ENCODE measurements at places on chromosomes 5 and 9.
A peak's percentile ranks its signal among the peaks of the same experiment; 100 is the strongest.

- no peak for DNase-seq
Observed at GRCh38 chr9:78664370-78664769, 367.4 kb downstream of the PSAT1 start.

GRCh38 chr5:63959177-63959982, 2.9 kb downstream of the HTR1A start:
- no peak for DNase-seq

- DNase-seq, result no peak
Observed at GRCh38 chr5:81400375-81400774, 6.4 kb upstream of the ACOT12 start.

- no peak for DNase-seq
Observed at GRCh38 chr9:105355781-105356180, 92.1 kb upstream of the FSD1L start.

- no peak for DNase-seq
Observed at GRCh38 chr5:122187426-122187825, 58.1 kb downstream of the ZNF474 start.

DNA sequence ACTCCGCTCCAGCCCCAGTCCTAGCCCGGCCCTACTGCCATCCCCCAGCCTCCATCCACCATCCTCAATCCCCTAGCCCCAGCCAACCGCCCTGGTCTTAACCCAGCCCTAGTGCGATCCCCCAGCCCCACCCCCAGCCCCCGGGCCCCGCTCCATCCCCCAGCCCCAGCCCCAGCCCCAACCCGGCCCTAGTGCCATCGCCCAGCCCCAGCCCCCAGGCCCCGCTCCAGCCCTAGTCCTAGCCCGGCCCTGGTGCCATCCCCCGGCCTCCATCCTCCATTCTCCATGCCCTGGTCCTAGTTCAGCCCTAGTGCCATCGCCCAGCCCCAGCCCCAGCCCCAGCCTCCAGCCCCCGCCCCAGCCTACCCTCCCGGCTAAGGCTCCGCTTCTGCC, 398 bp downstream of the TOR1A start:
- DNase-seq, result no peak

DNA sequence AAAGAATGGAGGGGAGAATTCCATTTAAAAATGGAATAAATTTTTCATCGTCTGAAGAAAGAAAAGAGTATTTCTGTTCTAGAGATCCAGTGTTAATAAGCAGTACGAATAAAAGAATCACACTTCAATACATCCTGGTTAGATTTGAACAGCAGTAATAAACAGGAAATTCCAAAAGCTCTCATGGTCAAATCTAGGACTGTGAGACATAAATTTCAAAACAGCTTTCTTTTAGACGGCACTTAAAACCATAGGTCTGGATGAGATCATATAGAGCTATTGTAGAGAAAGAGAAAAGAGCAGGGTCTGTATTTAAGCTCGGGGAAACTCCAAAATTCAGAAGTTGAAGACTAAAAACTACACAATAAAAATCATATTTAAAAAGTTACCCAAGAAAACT, 1006.9 kb upstream of the CTNND2 start:
- no peak for DNase-seq

DNA sequence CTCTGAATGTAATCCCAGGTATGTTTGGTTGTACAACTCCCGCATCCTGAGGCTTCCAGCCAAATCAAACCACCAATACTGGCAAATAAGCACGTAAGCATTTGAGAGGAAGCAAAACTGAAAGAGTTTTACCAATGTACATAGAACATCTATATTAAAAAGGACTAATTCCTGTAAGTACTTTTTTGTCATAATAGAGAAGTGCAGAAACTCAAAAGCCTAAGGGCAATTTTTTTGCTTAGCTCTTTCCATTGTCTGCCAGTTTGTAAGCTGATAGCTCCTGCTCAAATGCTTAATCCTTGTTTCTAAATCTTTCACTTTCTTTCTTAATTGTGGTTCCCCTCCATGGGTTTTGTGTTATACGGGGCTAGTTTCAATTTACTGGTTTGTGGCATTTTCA, 1151.8 kb downstream of the CDH12 start:
- DNase-seq, result no peak

DNA sequence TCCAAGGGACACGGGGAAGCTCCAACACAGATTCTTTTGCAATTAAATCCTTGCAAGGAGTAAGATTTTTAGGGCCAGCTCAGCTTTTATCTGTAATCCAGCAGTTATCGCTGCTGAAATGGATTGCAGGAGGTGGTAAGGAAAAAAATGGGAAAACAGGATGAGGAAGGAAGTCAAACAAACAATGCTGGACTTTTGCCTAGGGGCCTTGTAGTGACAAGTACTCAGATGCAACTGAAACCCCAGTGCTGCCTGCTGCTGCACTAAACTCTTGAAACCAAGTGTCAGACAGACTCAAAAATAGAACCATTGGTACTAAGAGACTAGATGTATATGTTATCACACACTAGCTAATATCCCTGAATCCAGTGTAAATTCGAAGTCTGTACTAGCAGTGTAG, 309.2 kb downstream of the CTNND2 start:
- no peak for DNase-seq

GRCh38 chr9:1048811-1049210, 1.3 kb upstream of the DMRT2 start:
- no peak for DNase-seq

GRCh38 chr5:69530561-69531405, 29.2 kb upstream of the GTF2H2C start:
- no peak for DNase-seq

DNA sequence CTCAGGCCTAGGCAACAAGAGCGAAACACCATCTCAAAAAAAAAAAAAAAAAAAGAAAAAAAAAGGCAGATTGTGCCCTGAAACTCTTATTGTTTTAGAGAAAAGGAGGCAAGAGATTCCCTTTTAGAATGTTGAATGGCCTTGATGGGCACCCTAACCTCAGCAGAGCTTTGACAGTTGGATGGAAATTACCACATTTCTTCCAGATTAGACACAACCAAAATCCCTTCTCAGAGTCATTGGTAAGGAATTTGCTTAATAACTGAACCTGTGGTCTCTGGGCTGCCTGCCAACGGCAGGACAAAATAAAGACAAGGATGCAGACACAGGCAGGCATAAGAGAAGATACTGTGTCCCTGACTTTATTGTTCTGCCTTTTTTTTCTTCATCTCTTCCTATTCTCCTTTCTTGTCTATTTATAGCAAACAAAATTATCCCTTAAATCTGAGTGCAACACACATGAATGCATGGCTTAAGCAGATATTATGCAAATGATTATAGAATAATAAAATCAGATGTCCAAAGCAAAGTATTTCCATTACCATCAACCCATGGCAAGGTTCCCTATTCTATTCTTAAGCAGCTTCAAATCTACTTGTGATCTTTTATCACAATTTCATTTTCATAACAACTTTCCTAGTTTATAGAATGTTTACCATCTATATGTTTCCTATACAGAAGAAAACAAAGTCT, 37.3 kb upstream of the TRIO start:
- no peak for DNase-seq

GRCh38 chr5:45252978-45253377, 443.2 kb downstream of the HCN1 start:
- DNase-seq, result no peak

GRCh38 chr9:14062586-14063221, 251.2 kb downstream of the NFIB start:
- peak; percentile 41 for DNase-seq

DNA sequence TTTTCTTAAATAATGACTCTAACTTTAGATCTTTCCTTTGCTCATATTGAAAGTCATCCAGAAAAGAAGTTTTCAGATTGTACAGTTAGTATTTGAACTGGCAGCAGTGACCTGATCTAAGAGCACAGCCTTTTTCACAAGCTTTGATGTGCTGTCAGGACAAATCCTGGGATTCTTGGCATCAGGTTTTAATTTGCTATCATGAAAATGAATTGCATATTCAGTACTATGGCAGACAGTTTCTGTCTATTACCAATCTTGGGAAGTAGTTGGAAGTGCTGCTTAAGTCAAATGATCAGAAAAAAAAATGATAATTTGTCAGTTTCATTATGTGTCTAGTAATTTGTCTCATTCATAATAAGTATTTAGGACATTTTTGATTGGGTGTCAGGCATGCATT, 925.6 kb upstream of the ARRDC3 start:
- no peak for DNase-seq

GRCh38 chr5:80780761-80781285, 126.0 kb upstream of the DHFR start:
- DNase-seq, result no peak

DNA sequence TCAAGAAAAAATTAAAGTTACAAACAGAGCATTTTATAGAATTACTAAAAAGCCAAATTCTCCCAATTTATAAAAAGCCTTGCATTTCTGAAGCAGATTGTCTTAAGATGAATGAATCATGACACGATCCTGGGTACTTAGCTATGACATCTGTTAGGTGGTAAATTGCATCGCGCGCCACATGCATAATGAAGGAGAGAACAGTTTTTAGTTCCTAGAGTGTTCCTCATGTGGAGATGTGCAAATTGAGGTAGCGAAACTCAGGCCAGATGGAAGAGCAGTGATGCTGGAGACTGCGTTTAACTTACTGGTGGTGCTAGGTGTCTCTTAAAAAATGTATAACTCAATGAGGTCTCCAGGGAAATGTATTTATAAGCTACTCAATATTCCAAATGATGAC, 516.1 kb downstream of the EFNA5 start:
- DNase-seq, result no peak

DNA sequence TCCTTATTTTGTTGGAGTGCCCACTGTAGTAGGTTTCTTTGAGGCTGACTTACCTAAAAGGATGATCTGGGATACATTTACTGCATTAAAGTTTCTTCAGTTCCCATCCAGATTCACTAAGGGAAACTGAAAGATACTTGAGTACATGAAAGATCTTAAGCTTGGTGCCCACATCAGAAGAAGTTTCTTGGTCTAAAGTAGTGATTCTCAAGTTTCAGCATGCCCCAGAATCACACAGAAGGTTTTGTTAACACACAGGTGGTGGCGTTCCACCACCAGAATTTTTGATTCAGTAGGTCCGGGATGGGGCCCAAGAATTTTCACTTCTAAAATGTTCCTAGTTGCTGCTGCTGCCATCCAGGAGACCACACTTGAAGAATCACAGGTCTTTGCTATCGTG, 171.0 kb downstream of the ZNF462 start:
- no peak for DNase-seq

DNA sequence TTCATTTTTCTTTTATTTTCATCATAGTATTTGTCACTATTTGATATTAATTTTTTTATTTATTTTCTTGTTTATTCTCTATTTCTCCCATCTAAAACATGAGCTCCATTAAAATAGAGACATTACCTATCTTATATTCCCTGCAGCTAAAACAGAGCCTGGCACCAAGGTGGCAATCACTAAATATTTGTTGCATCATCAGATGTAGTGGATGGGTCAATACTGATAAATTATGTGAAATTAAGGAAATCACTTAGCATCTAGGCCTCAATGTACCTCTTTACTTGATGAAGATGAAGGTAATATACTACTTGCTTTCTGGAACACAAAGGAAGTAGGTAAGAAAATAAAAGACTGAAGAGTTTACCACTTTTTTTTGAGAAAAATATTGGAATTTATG, 24.6 kb downstream of the MFAP3 start:
- no peak for DNase-seq

- no peak for DNase-seq
Observed at GRCh38 chr9:94656200-94656599, 16.9 kb upstream of the FBP1 start.

DNA sequence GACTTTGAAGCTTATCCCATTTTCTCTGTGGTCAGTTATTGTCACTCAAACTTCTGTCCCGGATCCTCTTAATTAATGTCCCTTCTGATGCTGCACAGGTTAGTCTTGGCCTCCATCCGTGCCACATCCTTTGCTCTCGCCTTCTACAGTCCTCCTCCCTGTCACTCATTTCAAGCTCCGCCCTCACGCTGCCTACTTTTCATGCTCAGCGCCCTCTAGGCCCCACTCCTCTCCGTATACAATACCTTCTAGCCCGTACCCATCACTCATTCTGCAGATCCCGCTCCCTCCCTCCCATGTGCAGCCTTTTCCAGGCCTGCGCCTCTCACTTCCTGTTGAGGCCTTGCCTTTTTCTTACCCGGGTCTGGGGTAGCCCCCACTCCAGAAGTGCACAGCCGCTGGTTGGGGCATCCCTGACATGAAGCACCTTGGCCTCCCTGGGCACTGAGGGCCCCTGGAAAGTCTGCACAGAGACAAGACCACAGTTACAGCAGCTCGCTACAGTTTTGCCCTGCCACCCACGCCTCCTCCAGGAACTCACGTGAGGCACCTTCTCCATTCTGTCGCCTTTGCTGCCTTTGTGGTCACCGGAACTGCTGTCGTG, 88.5 kb upstream of the SLC25A48 start:
- no peak for DNase-seq

DNA sequence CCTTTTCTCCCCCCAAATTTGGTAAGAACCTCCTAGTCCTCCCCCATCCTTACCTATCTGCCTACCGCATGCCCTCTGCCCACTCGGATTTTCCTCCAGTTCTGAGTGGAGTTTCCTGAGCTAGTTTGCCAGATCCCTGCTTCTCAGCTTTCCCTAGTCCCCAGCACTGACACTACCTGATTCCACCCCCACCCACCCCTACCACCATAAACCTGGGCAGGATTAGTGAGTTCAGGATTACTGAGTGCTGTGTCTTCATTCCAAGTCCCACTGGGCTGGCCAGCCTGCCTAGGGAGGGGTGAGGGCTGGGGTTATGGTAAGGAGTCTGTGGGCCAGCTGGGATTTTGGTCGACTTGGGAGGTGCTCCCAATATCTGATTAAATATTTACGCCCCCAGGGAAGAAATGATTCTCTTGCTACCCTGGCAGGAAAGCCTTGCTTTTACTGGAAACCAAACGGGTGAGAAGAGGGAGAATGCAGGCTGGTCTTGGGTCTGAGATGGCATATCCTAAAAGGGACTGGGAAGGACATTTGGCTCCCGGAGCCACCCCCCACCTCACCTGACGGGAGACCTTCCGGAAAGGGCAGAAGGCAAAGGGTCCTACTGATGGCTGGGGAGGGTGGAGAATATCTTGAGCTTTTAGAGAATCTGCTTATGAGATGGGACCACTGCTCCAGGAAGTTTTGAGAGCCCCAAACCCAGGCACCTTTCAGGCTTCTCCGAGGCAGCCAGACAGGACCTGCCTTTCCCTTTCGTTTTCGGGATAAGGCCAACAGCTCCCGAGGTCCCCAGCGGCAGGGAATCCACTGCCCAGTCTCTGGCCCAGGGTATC, 3.7 kb downstream of the PITX1 start:
- DNase-seq, result no peak

- no peak for DNase-seq
Observed at GRCh38 chr5:83376461-83376860, 95.1 kb upstream of the VCAN start.

GRCh38 chr5:41924526-41924871, 582 bp upstream of the FBXO4 start:
- DNase-seq, result no peak

GRCh38 chr9:129649726-129650679, 8.1 kb upstream of the ASB6 start:
- DNase-seq, result no peak

DNA sequence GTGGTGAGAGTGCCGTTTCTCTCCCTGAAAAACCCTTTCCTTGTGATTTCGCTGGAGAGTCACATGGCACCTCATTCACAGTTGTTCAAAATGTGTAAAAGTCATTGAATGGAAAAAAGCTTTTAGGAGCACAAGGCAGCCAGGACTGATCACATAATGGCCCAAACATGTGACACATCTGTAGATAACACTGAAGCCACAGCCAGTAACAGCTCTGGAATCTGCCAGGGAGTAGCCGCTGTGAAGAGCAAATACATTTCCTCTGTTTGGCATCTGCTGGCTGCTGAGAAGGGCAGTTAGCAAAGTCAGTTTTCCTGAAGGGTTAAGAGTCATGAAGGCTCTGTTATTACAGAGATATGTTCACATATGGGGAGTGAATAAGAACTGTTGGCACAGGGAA, 271.8 kb downstream of the NNT start:
- DNase-seq, result no peak

- DNase-seq, result no peak
Observed at GRCh38 chr5:979100-979817, 29.3 kb upstream of the NKD2 start.

Measured in AG09319 (cell line).